ENCODE measurements at places on chromosomes 5 and 9.

GRCh38 chr9:130239363-130239695, 26.2 kb upstream of the HMCN2 start:
- DNase-seq, result no peak

DNA sequence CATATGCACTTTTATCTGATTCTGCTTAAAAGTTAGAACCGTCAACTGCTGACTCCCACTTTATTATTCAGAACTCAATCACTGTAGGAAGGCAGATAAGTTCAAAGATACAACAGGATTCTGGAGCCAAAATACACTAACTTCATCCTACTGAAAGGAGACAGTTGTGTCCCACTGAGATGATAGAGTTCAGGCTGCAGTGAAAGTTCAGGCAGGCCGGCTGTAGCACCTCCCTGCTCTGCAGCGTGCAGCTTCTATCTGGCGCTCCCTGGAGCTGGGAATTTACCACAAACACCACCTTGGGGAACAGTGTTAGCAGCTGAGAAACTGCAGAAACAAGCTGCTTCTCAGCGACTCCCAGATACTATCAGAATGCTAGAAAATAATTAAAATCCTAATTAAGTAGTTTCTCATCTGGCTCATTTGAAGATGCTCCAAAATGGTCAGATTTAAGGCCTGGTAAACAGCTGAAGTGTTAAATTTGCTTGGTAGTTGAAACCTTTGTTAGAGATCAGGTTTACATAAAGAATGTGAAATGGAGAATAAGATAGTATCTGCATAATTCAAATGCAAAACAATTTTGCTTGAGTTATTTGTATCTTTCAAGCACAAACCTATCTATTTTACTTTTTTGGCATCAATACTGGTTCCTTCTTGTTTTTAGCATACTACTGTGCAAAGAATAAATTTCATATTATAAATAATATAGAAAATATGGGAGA, 52.3 kb upstream of the CNTLN start:
- DNase-seq, result no peak

- no peak for DNase-seq
Measured at GRCh38 chr9:35306283-35306682, 144.5 kb downstream of the UNC13B start.

DNA sequence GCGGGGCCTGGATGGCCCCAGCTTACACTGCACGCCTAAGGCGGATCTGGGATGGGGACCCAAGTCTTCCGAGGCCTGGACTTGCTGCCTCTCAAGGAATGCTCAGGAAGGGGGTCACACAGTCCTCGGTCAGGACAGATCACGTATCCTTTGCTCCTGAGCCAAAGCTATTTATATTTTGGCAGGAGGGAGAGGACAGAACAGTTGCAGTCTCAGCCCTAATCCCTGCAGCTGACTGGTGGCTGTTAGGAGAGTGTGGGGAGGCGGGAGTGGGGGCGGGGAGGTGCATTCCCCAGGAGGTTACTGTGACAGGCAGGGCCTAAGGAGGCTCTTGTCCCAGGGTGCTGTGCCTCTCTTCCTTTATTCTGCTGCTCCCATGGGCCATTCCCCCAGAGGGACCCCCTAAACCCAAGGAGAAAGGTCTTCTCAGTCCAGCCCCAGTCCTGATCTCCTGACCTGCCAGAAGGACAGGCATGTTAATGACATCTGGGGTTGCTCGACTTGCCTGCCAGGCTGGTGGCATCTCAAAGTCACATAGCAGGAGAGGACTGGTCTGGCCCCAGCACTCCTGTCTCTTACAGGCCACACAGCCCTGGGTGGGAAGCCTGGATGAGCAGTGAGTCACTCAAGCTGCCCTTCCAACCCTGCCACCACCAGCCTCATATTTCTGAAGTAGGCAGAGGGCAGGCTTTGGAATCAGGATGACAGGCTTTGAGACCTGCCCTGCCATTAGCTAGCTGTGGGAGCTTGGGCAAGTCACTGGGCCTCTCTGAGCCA, 51.9 kb downstream of the COL27A1 start:
- no peak for DNase-seq

DNA sequence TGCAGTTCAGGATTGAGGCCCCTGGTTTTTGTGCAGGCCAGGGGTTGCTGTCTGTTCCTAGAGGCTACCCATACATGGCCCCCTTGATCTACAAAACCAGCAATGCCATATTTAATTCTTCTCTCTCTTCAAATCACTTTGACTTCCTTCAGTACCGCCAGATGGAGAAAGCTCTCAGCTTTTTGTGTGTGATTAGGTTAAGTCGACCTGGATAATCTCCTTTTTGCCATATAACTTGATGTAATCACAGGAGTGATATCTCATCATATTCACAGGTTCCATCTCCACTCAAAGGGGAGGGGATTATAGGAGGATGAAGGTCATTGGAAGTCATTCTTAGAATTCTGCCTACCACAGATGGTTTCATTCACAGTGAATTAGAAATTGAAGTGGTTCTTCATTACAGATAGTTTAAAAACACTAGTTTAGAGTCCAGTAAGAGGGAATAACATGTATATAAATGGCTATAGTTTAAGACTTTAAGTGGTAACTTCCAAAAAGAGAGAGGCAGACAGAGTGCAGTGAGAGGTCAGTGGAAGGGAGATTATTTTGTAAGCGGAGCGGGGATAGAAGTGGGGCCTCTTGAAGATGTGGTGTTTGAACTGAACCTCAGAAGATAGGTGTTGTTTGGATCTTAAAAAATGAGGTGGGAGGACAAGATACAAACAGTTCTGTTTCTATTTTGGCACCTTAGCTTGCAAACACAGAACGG, 85.9 kb downstream of the GALNT10 start:
- no peak for DNase-seq

DNA sequence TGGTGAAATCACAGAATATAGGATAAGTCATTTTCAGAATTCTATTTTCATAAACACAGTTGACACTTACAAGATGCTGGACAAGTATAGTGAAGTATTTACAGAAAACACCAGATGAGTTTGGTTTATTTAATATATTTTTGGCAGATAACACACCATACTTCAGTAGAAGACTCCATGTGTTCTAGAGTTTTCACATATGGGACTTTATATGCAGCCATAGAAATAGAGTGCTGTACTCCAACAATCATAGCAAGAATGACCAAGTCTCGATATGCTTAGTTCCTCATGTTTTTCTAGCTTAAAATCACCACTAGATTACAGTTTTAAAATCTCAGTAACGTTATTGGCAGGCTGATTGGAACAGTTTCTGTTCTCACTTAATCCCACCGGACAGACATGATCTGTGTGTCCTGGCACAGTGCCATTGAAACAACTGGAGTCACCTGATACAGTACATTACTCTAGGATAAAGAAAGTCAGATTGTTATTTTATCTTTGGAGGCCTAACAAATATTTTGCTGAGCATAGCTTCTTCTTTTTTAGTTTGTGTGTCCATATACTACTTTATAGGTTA, 45.8 kb upstream of the ERBIN start:
- no peak for DNase-seq

DNA sequence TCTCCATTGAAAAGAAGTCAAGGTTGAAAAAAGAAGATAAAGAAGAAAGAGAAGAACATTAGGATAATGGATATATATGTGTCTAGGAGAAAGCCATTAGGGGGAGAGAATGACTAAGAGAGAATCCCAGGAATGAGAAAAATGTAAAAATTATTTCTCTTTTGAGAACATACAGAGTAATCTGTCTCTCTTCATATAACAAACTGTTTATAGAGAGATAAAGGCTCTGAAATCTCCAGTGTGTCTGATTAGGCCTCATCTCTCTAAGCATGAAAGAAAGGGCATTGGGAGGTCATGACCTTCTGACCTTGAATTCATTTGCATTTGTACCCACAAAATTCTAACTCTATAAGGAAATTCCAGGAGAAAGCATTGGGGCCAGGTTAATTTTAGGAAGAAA, 3.5 kb upstream of the MPDZ start:
- DNase-seq, result no peak
